Bronchial epithelial cell (primary cell): ENCODE measurements at places on chromosomes 11 and 22. TPM values are rescaled to one million over a fixed set of nuclear protein-coding genes. Genes with fewer than 3 reads are reported as not detected.
A peak's percentile ranks its signal among the peaks of the same experiment; 100 is the strongest.

GRCh38 chr11:93225662-93226061, 27.9 kb upstream of the SLC36A4 start:
- DNase-seq = peak; percentile 21

- DNase-seq = no peak
These were observed 30.4 kb downstream of the MOB2 start for GRCh38 chr11:1456176-1456575.

- no peak for DNase-seq
These were observed 271.5 kb upstream of the CCDC90B start for GRCh38 chr11:83557653-83558052.

GRCh38 chr11:76683161-76684095, 12.9 kb upstream of the LRRC32 start:
- DNase-seq = no peak

DNA sequence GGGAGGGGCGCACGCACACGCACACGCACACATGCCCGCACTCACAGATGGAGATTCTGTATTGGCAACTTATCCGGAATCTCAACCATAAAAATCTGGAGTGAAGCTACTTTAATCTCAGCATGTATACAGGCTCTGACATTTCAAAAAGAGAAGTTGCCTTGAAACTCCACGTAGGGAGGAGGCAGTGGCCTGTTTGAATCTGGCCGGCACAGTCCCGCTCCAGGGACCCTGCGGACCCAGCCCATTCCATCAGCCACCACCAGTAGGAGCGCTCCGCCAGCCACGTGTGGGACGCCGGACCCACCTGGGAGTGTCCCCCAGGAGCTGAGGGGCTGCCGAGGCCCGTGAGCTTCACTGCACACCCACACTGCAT, 1.9 kb upstream of the SYT8 start:
- DNase-seq = no peak

DNA sequence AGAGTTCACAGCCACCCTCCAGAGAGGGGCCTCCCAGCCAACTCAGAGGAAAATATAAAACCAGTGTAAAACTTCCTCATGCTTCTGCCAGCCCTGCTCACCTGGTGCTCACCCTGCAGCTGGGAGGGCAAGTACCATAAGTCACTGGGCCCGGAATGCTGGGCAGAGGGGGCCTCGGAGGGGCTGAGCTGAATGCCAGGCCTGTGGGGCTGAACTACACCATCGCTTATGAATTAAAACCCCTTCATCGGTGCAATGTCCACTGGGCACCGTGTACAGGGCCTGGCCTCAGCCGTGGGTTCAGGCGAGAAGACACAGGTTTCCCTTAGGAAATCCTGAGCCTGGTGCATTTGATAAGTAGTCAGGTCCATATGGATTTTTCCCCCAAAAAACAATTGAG, 828.6 kb downstream of the TBC1D22A start:
- DNase-seq = no peak

DNA sequence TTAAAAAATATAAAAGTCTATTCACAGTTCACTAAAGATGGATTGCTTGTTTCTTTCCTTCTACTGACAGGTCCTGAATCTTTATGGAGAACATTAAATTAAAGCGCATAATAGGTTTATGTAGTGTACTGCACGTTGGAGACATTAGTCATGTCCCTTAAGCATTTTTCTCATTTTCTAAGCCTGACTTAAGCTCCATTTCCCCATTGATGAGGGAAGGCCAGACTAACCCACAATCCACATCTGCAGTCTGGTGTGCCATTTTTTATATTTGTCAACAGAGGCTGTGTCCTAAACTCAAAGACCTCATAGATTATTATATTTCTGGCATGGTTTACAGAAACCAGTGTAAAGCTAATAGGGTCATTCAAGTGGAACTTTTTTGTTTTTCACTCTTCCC, 39.9 kb downstream of the CADM1 start:
- DNase-seq = peak; percentile 10

DNA sequence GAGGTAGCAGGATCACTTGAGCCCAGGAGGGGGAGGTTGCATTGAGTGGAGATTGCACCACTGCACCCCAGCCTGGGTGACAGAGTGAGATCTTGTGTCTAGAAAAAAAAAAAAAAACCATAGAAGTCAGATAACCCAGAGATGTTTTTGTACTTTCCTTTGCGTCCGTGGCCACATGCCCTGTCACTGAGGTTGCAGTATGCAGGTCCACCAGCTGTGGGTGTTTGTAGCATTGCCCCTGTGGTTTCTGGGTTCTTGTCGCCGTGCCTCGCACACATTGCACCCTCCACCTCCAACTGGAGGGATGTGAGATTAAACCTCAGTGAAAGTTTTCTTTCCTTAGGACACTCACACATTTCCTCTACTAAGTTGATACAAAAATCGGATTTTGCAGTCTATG, 70.3 kb downstream of the TNRC6B start:
- DNase-seq = no peak

DNA sequence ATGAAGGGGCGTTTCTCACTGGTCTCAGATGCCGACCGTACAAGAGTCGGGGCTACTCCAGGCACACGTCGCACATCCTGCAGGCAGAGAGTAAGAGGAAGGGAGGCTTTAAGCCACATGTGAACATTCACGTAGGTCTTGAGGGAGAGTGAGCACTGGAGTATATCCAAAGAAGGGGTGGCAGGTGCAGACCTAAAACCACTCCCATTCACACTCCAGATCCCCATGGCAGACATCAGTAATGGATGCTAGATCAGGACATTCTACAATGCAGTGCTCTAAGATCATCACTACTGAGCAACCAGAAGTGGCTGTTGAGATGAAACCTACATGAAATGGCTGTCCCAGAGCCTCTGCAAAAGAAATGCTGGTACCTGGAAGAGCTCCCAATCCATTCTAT, 39.0 kb downstream of the WT1 start:
- no peak for DNase-seq

DNA sequence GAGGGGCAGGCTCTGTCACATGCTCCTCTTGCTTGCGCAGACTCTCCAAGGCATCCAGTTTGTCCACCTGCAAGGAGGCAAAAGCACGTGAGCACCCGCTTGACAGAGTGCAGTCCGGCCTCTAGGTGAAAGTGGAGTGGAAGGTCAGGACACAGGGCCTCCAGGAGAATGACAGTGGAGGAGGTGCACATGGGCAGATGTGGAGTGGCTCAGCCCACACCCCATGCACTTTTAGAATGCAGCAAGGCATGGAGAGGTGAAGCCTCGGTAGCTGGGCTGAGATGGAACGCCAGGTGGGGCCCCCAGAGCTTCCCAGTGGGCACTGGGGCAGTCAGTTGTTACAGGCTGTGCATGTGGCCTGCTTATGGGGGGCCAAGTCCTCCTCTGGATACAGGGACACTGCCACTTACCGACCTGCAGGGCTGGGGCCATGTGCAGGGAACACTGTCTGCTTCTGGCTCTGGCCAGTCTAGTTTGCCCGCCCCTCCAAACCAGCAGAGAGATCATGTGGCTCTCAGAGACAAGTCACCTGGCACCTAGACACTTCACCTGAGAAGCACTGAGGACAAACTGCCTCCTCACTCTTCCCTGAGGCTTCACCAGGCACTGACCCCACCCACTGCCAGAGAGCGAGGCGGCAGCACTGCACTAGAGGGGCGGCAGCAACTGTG, 2.3 kb upstream of the SLC25A1 start:
- no peak for DNase-seq

GRCh38 chr11:64803846-64804345, 882 bp upstream of the MAP4K2 start:
- no peak for DNase-seq

DNA sequence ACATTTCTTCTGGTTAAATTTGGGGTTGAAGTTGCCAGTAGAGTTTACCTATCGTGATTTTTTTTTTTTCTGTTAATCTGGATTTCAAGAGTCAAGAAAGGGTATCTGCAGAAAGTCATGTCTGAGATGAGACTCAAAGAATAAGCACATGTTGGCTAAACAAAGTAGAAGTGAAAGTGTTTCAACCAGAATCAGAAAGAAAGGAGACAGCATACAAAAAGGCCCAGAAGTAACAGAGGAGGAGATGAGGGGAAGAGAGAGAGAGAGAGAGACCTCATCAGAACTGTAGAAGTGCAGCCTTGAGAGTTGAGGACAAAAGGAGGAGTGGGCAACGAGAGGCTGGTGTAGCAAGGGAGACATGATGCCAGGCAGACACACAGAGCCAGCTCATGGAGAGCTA, 54.9 kb downstream of the SVIP start:
- no peak for DNase-seq

DNA sequence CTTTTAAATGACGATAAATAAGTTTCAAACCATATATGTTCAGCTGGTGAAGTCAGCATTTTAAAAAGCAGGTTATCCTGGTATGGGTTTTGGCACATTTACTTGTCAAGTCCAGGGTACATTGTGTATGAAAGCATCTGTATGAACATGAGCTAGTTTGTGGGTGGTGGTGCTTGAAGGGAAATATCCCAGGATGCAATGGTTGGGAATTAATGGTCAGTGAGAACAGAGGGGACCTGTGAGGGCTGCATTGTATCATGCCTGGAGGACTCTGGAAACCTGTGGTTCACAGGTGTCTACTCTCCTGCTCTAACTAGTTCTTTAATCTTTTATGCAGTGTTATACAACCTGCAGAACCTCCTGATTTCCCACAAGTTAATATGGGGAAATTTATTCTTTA, 5.8 kb downstream of the DEPDC7 start:
- no peak for DNase-seq

DNA sequence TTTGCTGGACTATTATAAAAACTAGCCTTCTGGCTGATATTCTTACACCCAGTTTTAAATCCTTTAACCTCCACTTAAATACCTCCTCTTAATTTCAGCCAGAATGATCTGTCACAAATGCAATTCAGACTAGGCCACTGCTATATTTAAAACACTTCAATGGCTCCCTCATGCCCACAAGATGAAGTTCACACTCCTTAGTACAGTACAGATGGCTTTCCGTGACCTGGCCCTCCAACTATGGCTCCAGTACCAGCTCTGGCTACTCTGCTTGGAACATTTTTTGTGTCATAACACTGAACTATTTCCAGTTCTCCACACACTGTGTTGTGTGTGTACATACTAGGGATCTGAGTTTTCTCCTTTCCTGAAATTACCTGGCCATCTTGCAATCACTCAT, 353.4 kb downstream of the SOX6 start:
- no peak for DNase-seq

- peak; percentile 11 for DNase-seq
These were observed 73.6 kb upstream of the SUSD2 start for GRCh38 chr22:24107661-24108060.

- peak; percentile 64 for DNase-seq
These were observed 208.6 kb downstream of the DBX1 start for GRCh38 chr11:19951558-19952115.

GRCh38 chr11:9625728-9626127, 38.1 kb upstream of the SWAP70 start:
- no peak for DNase-seq

DNA sequence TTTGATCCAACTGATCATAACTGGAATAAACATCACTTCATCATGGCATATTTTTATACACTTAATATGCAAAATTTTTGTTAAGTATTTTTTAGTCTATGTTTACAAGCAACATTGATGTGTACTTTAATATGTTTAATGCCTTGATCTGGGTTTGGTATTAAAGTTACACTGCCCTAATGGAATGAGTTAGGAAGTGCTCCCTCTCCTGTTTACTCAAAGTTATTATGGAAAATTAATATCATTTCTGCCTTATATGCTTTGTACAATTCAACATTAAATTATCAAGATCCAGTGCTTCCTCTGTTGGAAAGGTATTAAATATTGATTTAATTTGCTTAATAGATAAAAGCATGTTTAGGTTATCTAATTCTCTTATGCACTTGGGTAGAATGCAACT, 927.3 kb upstream of the RAG2 start:
- DNase-seq = peak; percentile 24

- DNase-seq = no peak
These were observed 117.7 kb downstream of the PTPRJ start for GRCh38 chr11:48098024-48098423.

GRCh38 chr11:69620683-69621290, 20.2 kb upstream of the CCND1 start:
- DNase-seq = peak; percentile 30

DNA sequence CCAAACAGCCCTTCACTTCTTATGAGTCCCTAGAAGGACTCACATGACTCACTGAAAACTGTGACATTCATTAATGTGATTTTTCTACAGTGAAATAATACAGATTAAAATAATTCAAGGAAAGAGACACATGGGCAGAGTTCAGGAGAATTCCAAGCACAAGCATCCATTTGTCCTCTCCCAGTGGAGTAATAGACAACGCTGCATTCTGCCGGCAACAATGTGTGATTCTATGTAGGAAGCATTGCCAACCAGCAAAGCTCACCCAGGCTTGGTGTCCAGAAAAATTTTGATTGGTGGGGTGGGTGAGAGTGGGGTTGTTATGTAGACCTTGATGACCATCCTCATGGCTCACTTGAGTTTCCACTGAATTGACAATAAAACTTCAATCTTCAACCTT, 123.9 kb downstream of the VPREB1 start:
- no peak for DNase-seq

- peak; percentile 13 for DNase-seq
These were observed 1181.0 kb upstream of the TENM4 start for GRCh38 chr11:80621871-80622270.

DNA sequence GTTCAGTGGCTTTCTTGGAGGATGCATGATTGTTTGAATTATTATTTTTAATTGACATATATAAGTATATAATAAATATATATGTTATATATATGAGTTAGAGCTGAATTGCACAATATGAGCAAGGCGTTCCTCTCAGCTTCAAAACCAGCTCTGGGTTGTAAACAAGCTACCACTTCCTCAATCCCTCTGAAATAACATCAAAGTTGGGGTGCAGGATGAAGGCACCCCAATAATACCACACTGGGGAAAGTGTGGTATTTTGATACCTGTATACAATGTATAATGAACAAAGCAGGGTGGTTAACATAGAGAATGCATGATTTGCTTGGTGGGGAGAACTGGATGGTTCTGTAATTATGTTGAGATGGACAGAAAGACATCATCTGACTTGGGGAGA, 1.7 kb upstream of the SORL1 start:
- DNase-seq = no peak

MGAT3 gene
- 0.13 and 0.53 TPM in 2 replicates for total RNA-seq

NLRP10 gene
- total RNA-seq = under 0.01 and 3.1 TPM in 2 replicates

ATP6V1E1 gene
- 119 and 146 TPM in 2 replicates for total RNA-seq

NNMT gene
- total RNA-seq = 0.38 and 11.6 TPM in 2 replicates

TOMM22 gene
- 42.9 and 70.0 TPM in 2 replicates for total RNA-seq

MMP13 gene
- under 0.01 TPM in 1 of 2 replicates, not detected in the other for total RNA-seq

PTPRCAP gene
- 0.26 and 0.51 TPM in 2 replicates for total RNA-seq

FKBP2 gene
- 45.0 and 91.1 TPM in 2 replicates for total RNA-seq

TEF gene
- 7.6 and 13.2 TPM in 2 replicates for total RNA-seq

MRGPRE gene
- not detected in 2 replicates for total RNA-seq

MIOX gene
- not detected in 2 replicates for total RNA-seq

PCF11 gene
- 26.1 and 41.0 TPM in 2 replicates for total RNA-seq

FGF3 gene
- not detected in 2 replicates for total RNA-seq
